Mesothelial cell of epicardium (in vitro differentiated cells): ENCODE measurements at places on chromosomes 4 and X. TPM values are rescaled to one million over a fixed set of nuclear protein-coding genes. Genes with fewer than 3 reads are reported as not detected.
A peak's percentile ranks its signal among the peaks of the same experiment; 100 is the strongest.

DNA sequence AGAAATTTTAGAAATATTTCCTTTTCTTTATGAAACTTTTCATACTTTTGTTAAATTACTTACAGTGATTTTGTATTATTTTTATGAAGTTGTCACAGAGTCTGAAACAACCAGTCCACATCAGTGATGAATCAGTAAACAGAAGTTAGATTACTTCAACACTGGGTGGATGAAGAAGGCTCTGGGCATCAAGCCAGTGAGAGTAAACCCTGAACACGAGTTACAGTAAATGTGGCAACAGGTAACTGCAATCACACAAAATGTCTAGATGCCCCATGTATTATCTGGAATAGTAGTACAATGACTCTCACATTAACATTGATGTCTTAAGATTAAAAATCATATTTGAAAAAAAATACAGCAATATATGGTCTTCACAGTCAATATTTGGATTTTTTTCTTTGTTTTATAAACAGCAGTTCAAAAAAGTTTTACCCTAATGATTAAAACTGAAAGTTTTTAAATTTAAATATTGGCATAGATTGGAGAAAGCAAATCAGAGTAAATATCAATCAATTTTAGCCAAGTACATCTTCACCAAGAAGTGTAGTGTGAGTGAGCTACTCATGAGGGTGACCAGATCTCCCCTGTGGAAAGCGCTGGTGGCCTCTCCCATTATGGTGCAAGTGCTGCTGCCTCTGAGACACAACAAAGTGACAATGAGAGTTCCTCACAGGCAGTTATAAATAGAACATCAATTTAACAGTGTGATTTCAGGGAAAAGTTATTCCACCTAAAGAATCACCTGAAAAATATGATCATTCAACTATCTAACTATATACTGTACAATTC lies 63.2 kb upstream of the UGT2B7 start:
- H3K27ac ChIP-seq: no peak overlapping the region
- no peak for DNase-seq
- no peak overlapping the region for H3K4me3 ChIP-seq
- H3K36me3 ChIP-seq: peaks cover 8% of the 10 kb centered on the region
- peaks cover 5% of the 10 kb centered on the region for H3K4me1 ChIP-seq

DNA sequence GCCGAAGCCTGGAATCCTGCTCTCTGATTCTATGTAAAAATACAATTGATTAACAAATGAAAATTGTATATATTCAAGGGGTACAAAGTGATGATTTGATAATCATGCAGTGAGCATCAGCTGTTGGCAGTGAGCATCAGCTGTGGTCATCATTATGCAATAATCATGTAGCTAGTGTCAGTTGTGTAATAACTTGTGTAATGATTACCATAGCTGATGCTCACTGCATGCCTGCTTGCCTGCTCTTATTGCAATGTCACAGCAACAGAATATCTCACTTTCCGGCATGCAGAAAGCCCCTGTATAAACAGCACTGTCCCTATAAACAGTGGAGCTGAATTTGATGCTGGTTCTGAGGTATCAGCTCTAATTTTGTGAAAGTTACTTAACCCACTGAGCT lies 46.8 kb downstream of the SULT1B1 start:
- peaks cover 5% of the 10 kb centered on the region for H3K4me1 ChIP-seq
- H3K4me3 ChIP-seq: no peak overlapping the region
- peaks cover 5% of the 10 kb centered on the region for H3K36me3 ChIP-seq
- H3K27me3 ChIP-seq: no peaks in the 10 kb centered on the region

GRCh38 chr4:163193717-163194116 lies 27.0 kb upstream of the NAF1 start:
- DNase-seq: no peak
- H3K27me3 ChIP-seq: no peaks in the 10 kb centered on the region
- peaks cover 1% of the 10 kb centered on the region for H3K36me3 ChIP-seq
- no peak overlapping the region for H3K27ac ChIP-seq
- no peak overlapping the region for H3K4me3 ChIP-seq

DNA sequence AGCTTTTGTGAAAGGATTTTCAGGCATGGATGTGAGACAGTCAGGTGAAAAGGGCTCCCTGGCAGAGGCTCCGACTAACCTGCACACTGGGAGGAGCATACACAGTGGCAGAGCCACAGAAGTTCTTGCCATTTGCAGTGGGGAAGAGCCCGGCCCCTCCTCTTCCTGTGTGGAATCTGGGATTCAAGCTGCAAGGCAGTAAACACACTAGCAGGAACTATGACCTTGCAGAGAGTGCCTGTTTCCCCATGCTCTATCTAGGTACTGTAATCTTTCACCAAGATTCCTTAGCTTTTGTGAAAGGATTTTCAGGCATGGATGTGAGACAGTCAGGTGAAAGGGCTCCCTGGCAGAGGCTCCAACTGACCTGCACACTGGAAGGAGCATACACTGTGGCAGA lies 19.8 kb upstream of the HEPH start:
- H3K36me3 ChIP-seq: no peaks in the 10 kb centered on the region
- H3K4me1 ChIP-seq: no peaks in the 10 kb centered on the region
- no peaks in the 10 kb centered on the region for H3K27me3 ChIP-seq
- H3K4me3 ChIP-seq: no peak overlapping the region
- H3K27ac ChIP-seq: no peak overlapping the region
- DNase-seq: no peak

DNA sequence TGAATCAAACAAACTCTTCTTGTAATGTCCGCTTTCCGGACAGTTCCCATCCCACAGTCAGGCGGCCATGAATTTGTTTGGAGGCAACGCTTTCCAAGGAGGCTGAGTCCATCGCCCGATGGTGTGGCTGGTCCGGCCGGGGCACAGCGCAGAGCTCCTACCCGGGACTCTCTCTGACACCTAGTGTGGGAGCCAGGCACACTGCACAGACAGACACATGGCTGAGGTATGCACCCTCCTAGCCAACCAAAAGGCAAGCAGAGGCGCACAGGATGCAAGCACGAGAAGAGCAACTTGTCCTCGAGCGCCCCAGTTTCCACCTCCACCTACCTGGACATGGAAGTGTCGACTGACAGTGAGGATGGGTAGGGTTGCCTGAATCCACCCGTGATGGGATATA lies 87.5 kb downstream of the LEF1 start:
- H3K4me1 ChIP-seq: no peaks in the 10 kb centered on the region
- H3K4me3 ChIP-seq: no peak overlapping the region
- DNase-seq: no peak
- peaks cover 38% of the 10 kb centered on the region for H3K36me3 ChIP-seq
- no peaks in the 10 kb centered on the region for H3K27me3 ChIP-seq
- no peak overlapping the region for H3K27ac ChIP-seq

GRCh38 chrX:15055146-15055930 lies 182.1 kb downstream of the MOSPD2 start:
- no peaks in the 10 kb centered on the region for H3K36me3 ChIP-seq
- H3K27me3 ChIP-seq: no peaks in the 10 kb centered on the region
- no peak for DNase-seq
- no peak overlapping the region for H3K4me3 ChIP-seq
- no peak overlapping the region for H3K27ac ChIP-seq
- no peaks in the 10 kb centered on the region for H3K4me1 ChIP-seq

DNA sequence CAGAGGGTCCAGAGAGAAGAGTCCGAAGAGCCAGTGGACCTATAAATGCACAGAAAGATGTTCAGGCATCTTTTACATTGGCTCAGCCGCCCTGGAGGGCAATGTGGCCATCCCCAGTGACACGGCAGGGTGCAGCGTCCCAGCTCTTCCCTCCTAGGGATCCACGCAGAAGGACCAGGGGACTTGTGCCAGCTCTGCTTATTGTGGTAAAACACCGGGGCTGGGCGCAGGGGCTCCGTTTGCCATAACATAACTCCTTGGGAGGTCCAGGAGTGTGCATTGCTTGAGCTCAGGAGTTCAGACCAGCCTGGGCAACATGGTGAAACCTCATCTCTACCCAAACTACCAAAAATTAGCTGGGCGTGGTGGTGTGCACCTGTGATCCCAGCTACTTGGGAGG lies 70.2 kb downstream of the CPZ start:
- peaks cover 67% of the 10 kb centered on the region for H3K27me3 ChIP-seq
- no peak for DNase-seq
- no peak overlapping the region for H3K27ac ChIP-seq
- no peak overlapping the region for H3K4me3 ChIP-seq
- no peaks in the 10 kb centered on the region for H3K36me3 ChIP-seq

GRCh38 chr4:154528869-154529268 lies 21.3 kb downstream of the PLRG1 start:
- DNase-seq: no peak
- H3K27me3 ChIP-seq: peaks cover 20% of the 10 kb centered on the region
- H3K4me3 ChIP-seq: no peak overlapping the region
- H3K27ac ChIP-seq: no peak overlapping the region

- H3K36me3 ChIP-seq: no peaks in the 10 kb centered on the region
- no peak overlapping the region for H3K4me3 ChIP-seq
- H3K27ac ChIP-seq: no peak overlapping the region
- DNase-seq: no peak
- H3K27me3 ChIP-seq: peaks cover 2% of the 10 kb centered on the region
Measured at GRCh38 chr4:14877246-14878225, 124.7 kb upstream of the CPEB2 start.

DNA sequence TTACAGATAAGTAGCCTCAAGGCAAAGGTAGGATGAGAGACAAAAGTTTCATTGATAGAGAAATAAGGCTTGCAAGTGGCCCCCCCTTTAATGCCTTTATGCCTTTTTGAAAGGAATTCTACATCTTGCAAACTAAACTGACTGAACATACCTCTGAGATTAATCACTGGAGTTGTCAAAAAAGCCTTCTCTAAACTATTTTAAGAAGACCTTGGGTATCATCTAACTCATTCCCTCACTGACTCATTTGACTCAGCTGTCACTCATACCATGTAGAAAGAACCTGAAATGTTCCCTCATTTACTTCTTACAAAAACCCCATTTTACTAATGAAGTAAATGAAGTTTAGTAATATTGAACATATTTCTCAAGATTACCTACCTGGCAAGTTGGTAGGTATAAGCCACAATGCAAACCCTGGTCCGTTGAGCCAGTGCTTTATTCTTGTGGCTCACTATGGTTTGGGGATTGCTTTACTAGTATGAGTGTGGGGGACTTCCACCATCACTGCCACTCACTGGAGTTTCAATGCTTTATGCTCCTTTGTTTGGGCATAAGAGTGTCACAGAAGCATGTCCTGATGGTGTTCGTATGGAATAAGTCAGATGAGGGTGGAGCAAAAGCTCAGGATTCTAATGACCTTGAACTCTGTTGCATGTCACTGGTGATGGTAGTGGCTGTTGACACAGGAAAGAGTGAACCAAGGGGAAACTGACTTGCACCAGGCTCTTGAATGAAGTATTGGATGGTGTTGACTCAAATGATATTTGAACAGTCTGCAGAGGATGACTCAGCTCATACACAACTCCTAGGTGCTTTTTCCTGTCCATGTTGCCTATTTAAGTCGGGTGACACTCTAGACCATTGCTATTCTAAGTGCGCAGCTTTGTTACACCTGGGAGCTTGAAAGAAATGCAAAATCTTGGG lies 305.5 kb upstream of the EMCN start:
- H3K27me3 ChIP-seq: no peaks in the 10 kb centered on the region
- no peak for DNase-seq
- no peak overlapping the region for H3K4me3 ChIP-seq
- H3K36me3 ChIP-seq: no peaks in the 10 kb centered on the region
- H3K4me1 ChIP-seq: no peaks in the 10 kb centered on the region

DNA sequence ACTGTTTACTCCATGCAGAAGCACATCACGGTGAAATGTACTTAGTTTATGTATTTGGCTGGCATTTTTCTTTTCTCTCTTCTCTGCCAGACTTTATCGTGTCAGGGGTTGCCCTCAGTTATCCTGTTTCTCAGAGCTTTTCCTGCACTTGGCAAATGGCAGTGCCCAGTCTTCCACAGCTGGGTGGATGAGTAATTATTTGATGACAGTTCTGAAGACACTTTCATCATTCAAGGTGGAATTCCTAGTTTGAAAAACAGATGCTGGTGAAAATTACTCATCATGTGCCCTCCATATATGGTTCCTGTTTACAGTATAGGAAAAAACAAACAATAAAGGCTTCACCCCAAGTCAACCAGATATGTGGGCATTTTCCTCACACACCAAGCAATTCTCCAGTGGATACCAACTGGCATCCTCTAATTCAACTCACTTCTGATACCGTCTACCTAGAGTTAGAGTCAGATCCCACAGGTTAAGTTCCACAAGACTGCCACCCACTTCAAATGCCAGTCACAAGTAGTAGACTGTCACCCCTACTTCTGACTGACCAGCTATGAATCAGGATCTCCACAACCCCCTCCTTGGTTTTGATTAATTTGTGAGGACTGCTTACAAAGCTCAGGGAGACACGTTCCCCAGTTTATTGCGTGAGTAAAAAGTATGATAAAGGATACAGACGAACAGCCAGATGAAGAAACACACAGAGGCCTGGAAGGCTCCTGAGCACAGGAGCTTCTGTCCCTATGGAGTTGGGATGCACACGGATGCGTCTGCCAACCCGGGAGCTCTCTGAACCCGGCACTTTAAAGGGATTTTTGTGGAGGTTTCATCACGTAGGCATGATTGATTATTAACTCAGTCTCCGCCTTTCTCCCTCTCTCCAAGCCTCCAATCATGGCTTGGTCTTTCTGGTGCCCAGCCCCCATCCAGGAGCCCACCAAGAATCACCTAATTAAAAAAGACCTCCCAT lies 72.9 kb downstream of the CLDN34 start:
- peaks cover 6% of the 10 kb centered on the region for H3K4me1 ChIP-seq
- DNase-seq: no peak
- H3K4me3 ChIP-seq: no peak overlapping the region

DNA sequence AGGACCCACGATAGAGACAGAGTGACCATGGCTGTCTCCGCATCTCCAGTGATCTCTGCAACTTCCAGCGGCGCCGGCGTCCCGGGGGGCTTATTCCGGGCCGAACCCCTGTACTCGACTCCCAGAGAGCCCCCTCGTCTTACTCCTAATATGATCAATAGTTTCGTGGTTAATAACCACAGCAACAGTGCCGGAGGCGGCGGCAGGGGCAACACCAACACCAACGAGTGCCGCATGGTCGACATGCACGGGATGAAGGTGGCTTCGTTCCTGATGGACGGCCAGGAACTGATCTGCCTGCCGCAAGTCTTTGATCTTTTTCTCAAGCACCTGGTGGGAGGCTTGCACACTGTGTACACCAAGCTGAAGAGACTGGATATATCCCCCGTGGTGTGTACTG lies 343 bp downstream of the DACH2 start:
- peak overlapping the region; percentile 93 for H3K4me3 ChIP-seq
- H3K36me3 ChIP-seq: no peaks in the 10 kb centered on the region
- peaks cover 65% of the 10 kb centered on the region for H3K27me3 ChIP-seq

The CFAP99 gene
- total RNA-seq: 0.11 TPM in 1 of 3 replicates, not detected in the others

The KIAA1210 gene
- total RNA-seq: 0.50 to 0.82 TPM (median 0.56 TPM) in 3 replicates

The ZDHHC15 gene
- 2.7 to 3.4 TPM (median 3.0 TPM) in 3 replicates for total RNA-seq

The FAM53A gene
- total RNA-seq: 7.2 to 10.5 TPM (median 7.6 TPM) in 3 replicates

The SPANXA1 gene
- total RNA-seq: not detected in 3 replicates

The PSAPL1 gene
- 0.07 TPM in 1 of 3 replicates, not detected in the others for total RNA-seq

The CSAG1 gene
- total RNA-seq: not detected in 3 replicates

The FAM9B gene
- not detected in 3 replicates for total RNA-seq

The PRDM8 gene
- total RNA-seq: 1.6 to 2.4 TPM (median 1.7 TPM) in 3 replicates

The NR3C2 gene
- 4.0 to 5.3 TPM (median 5.2 TPM) in 3 replicates for total RNA-seq
